ENCODE measurements at places on chromosomes 6 and 20. TPM values are rescaled to one million over a fixed set of nuclear protein-coding genes. Genes with fewer than 3 reads are reported as not detected.

TCF15 gene
- total RNA-seq: not detected

ENPP1 gene
- 1.0 TPM for total RNA-seq

CLIC5 gene
- total RNA-seq: not detected

CDH26 gene
- 0.05 TPM for total RNA-seq

ALDH8A1 gene
- total RNA-seq: 0.17 TPM

TGM3 gene
- total RNA-seq: 0.05 TPM

TIAM2 gene
- 2.5 TPM for total RNA-seq
